IPS DF 6.9 (cell line): ENCODE measurements at places on chromosomes 3 and 15.

DNA sequence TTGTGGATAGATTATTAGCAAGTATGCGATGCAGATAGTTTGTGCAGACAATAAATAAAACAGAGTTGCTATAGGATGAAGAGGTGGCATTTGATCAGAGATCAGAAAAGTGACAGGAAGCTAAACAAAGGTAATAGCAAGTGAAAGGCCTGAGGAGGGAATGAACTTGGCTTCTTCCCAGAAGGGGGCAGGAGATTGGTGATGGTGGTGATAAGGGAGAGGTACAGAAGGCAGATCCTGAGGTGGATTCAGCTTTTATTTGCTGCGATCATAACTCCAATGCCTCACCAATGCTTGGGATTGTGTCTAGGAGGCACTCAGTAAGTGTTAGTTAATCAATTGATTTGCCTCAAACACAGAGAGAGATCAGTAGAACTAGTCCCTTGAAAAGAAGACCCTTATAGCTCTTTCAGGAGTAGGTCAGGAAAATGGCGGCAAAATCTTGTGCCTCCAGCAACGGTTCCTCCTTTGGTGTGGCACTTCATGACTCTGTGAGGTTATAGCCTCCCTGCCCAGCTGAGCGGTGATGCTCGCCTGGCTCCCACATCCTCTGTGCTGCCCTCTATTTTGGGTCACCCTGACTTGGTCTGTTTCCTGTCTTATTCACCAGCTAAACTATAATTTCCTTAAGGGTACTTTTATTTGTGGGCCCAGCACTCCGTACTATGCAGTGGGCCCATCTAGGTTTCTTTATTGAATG, 37.5 kb downstream of the TGFBR2 start:
- no peak overlapping the region for H3K27ac ChIP-seq
- no peaks in the 10 kb centered on the region for H3K27me3 ChIP-seq
- no peaks in the 10 kb centered on the region for H3K4me1 ChIP-seq
- no peak overlapping the region for H3K4me3 ChIP-seq
- no peaks in the 10 kb centered on the region for H3K36me3 ChIP-seq
- DNase-seq: no peak

DNA sequence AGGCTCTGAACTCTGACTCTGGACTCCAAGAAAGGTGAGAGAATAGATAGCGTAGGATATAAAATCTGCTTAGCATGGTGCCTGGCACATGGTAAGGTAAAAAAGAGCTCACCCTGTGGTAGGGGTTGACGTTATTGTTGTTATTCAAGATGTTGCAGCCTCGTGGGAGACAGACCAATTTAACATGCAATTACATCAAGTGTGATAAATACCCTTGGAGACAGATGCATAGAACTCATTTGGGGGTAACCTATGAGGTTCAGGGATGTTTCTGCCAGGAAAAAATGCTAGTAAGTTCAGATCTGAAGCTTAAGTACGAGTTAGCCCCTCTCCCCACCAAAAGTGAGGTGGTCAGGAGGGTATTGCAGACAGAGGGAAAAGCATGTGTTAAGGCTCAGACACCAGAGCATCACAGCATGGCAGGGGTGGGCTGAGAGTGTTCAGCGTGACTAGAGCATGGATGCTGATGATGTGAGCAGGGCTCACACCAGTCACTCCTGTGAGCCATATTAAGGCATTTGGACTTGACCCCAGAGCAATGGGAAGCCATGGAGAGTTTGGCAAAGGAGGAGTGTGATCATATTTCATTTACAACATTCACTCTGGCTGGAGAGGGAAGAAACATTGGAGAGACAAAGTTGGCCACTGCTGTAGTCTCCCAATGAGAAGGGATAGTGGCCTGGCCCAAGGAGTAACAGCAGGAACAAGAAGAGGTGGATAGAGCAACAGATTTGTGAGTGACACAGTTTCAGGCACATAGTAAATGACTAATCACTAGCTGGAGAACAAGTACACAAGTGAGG, 181.0 kb downstream of the UACA start:
- no peaks in the 10 kb centered on the region; the same call in 1 of the 2 replicates for H3K27me3 ChIP-seq
- no peak overlapping the region for H3K4me3 ChIP-seq

DNA sequence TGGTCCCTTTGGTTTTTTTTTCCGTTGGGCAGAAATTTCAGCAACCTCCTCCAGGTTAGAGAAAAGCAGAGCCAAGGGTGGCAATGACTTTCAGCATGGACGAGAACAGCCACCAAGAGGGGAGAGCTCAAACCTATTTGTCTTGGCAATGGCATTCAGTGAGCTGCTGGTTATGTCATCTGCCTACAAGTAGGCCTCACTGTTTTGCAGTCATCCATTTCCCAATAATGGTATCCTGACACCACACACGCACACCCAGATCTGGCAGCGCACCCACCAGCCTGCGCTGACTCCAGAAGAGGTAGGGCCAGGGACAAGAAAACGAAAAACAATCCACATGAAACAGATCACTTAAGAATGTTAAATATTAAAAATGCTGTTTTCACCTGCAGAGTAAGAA, 92.3 kb downstream of the MAGI1 start:
- H3K36me3 ChIP-seq: no peaks in the 10 kb centered on the region
- no peak overlapping the region for H3K4me3 ChIP-seq
- no peaks in the 10 kb centered on the region for H3K27me3 ChIP-seq
- no peak overlapping the region for H3K27ac ChIP-seq

- no peak overlapping the region for H3K4me3 ChIP-seq
- no peak overlapping the region for H3K27ac ChIP-seq
- DNase-seq: no peak
- no peaks in the 10 kb centered on the region for H3K36me3 ChIP-seq
- no peaks in the 10 kb centered on the region for H3K27me3 ChIP-seq
- no peaks in the 10 kb centered on the region for H3K4me1 ChIP-seq
Observed at GRCh38 chr15:39079296-39079847, 501.5 kb upstream of the THBS1 start.

- H3K4me1 ChIP-seq: no peaks in the 10 kb centered on the region
- no peak overlapping the region for H3K4me3 ChIP-seq
- no peaks in the 10 kb centered on the region for H3K36me3 ChIP-seq
- no peak overlapping the region for H3K27ac ChIP-seq
- DNase-seq: no peak
Observed at GRCh38 chr3:157417247-157417646, 19.4 kb upstream of the PTX3 start.

DNA sequence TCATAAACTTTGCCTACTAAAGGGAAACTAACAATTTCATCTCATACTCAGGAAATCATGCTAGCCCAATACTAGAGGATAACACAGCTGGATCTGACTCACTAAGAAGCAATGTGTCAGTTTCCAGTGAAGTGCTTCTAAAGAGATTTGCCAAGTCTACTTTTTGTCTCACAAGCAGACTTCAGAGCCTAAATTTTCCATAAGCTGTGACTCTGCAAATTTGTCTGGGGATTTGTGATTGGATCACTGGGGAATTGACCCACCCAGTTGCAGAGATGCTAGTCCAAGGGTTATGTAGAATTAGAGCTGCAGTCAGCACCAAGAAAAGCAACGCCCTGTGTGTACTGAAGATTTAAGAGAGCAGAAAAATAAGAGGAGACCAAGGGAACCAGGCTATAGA, 647.1 kb downstream of the NTRK3 start:
- no peaks in the 10 kb centered on the region for H3K36me3 ChIP-seq
- no peaks in the 10 kb centered on the region for H3K27me3 ChIP-seq
- H3K27ac ChIP-seq: no peak overlapping the region
- DNase-seq: no peak

- H3K27me3 ChIP-seq: no peaks in the 10 kb centered on the region
- H3K4me1 ChIP-seq: peaks cover 4% of the 10 kb centered on the region; the same call in 1 of the 2 replicates
- no peak overlapping the region for H3K4me3 ChIP-seq
- no peak for DNase-seq
- no peak overlapping the region for H3K27ac ChIP-seq
Observed at GRCh38 chr3:172070269-172070668, 30.9 kb downstream of the FNDC3B start.

DNA sequence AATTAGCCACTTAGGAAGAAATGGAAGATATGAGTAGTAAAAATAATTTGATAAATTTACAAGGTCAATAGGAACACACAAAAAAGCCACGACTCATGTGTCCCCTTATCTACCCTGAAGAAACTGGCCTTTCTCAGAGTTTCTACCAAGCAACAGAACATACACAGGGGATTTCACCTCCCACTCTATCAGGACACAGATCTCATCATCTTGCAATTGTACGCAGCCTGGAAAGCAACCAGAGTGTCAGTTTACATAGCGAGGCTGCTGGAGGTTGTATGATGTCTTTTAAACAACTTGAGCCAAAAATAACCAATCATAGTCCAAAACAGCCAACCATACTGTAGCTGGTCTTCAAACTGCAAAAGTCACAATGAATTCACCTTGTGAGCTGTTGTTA, 19.7 kb upstream of the LMOD3 start:
- no peak overlapping the region for H3K27ac ChIP-seq
- peaks cover 3% of the 10 kb centered on the region; the same call in 1 of the 2 replicates for H3K27me3 ChIP-seq
- peaks cover 2% of the 10 kb centered on the region; the same call in 1 of the 2 replicates for H3K4me1 ChIP-seq

GRCh38 chr3:157388976-157389375, 47.7 kb upstream of the PTX3 start:
- no peak overlapping the region for H3K4me3 ChIP-seq
- DNase-seq: no peak
- H3K27ac ChIP-seq: no peak overlapping the region
- no peaks in the 10 kb centered on the region for H3K27me3 ChIP-seq

DNA sequence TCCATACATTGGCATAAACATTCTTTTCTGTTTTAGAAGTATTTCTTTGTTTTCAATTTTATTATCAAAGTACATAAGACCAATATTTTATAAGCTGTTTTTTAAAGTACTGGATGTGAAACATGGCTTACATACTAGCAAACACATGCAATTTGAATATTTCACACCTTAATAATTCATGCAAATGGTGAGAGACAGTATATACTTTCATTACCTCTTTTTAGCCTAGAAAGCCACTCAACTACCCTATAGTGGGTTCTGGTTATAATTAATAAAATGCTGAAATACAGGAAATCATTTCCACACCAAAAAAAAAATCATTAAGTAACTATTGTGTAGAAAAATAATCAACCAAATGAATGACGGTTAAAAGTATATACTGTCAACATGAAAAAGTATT, 38.5 kb upstream of the MELTF start:
- no peak overlapping the region for H3K27ac ChIP-seq
- H3K4me1 ChIP-seq: no peaks in the 10 kb centered on the region
- no peaks in the 10 kb centered on the region for H3K36me3 ChIP-seq
- no peak for DNase-seq
- H3K27me3 ChIP-seq: no peaks in the 10 kb centered on the region

DNA sequence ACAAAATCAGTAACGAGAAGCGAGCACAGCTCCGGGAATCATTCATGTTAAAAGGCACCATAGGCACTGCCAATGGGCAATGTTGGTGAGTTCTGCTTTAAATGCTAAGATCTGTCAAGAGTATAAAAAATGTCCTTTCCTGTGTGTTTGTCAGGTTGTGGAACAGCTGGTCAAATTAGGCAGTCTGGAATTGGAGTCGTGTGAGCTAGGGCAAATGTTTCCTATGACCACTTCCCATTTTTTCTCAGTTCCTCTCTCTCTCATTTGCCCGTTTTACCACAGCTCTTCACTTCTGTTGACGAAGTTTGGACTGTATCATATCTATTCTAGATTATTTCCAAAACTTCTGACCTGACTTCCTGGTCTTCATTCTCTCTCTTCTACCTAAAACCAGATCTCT, 60.8 kb upstream of the GOLIM4 start:
- H3K36me3 ChIP-seq: no peaks in the 10 kb centered on the region; the same call in 1 of the 2 replicates
- DNase-seq: no peak
- H3K4me3 ChIP-seq: no peak overlapping the region
- H3K27me3 ChIP-seq: no peaks in the 10 kb centered on the region
- H3K27ac ChIP-seq: no peak overlapping the region

DNA sequence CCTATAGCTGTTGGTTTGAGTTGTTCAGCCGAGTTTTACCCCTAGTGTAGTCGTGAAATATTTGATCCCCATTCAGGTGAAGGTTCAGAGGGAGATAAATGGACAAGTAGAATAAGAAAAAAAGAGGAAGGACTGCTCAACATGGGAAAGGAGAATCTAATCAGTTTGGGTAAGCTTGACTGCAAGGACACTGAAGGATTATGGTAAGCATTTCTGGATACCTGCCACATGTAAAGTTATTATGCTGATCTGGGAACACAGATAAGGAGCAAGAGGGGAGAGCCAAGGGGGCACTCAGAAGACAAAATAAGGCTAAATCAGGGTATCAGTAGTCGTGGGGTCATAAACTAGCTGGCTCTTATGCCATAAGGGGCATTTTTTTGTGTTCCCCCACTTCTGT, 49.9 kb downstream of the TFG start:
- H3K27me3 ChIP-seq: no peaks in the 10 kb centered on the region
- H3K4me3 ChIP-seq: no peak overlapping the region
- H3K4me1 ChIP-seq: no peaks in the 10 kb centered on the region
- DNase-seq: no peak
- H3K27ac ChIP-seq: no peak overlapping the region

DNA sequence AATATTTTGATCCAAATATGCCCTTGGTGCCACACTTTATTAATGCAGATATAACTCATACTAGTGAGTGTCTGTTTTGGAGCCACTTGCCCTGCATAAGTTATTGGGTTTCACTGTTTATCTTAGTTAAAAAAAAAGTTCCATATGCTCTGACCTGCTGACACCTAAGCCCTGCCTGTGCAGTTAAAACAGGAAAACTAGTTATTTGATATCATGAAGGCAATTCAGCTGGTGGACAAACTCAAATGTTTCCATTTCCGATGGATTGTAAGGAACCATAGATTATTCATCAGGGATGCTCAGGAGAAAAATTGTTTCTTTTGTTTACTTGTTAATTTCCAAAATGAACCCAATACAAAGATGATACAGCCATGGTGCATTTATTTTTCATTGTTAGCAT, 68.3 kb downstream of the NR2F2 start:
- no peak overlapping the region for H3K4me3 ChIP-seq
- H3K27ac ChIP-seq: no peak overlapping the region
- no peak for DNase-seq
- H3K4me1 ChIP-seq: no peaks in the 10 kb centered on the region
- H3K27me3 ChIP-seq: peaks cover 5% of the 10 kb centered on the region
- no peaks in the 10 kb centered on the region for H3K36me3 ChIP-seq

DNA sequence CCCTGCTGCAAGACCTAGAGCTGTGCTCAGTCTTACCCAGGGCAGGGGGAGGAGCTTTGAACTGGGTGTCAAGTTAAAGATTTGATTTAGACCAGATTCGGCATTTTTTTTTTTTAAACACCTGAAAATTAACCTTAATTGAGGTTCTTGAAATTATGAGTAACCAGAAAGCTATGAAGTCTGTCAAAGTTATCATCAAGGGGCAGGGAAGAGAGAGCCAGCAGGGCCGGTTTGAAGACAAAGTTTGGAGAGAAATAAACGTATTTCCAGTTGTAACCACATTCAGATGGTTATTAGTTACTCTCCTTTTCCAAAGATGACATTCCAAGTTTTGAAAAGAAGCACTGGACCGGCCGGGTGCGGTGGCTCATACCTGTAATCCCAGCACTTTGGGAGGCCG, 12.0 kb downstream of the TMEM266 start:
- no peak overlapping the region for H3K4me3 ChIP-seq
- no peaks in the 10 kb centered on the region for H3K36me3 ChIP-seq
- H3K27me3 ChIP-seq: no peaks in the 10 kb centered on the region
- no peak overlapping the region for H3K27ac ChIP-seq
